ENCODE measurements at places on chromosomes 16 and 17.
A peak's percentile ranks its signal among the peaks of the same experiment; 100 is the strongest.

- no peak for DNase-seq
Observed at GRCh38 chr16:47888142-47888541, 267.7 kb downstream of the ABCC12 start.

- DNase-seq: no peak
Observed at GRCh38 chr16:88940862-88941817, 35.9 kb downstream of the CBFA2T3 start.

DNA sequence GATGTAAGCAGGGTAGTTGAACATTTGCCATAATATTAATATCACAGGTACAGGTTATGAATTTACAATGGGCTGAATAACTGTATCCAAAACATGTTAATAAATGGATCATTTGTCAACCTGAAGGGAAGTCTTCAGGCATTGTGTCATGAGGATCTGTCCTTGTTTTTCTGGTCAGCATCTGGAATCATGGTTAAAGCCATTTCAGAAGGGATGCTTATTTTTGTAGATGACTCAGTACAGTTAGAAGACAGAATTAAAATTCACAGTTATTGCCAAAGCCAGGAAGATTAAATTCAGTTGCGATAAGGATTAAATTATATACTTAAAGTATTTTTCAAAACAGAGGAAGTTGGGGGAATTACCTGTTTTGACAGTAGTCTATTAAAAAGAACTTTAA is 8.0 kb downstream of the PSMD11 start:
- DNase-seq: no peak

GRCh38 chr17:18955009-18955408 is 3.0 kb downstream of the SLC5A10 start:
- DNase-seq: no peak

DNA sequence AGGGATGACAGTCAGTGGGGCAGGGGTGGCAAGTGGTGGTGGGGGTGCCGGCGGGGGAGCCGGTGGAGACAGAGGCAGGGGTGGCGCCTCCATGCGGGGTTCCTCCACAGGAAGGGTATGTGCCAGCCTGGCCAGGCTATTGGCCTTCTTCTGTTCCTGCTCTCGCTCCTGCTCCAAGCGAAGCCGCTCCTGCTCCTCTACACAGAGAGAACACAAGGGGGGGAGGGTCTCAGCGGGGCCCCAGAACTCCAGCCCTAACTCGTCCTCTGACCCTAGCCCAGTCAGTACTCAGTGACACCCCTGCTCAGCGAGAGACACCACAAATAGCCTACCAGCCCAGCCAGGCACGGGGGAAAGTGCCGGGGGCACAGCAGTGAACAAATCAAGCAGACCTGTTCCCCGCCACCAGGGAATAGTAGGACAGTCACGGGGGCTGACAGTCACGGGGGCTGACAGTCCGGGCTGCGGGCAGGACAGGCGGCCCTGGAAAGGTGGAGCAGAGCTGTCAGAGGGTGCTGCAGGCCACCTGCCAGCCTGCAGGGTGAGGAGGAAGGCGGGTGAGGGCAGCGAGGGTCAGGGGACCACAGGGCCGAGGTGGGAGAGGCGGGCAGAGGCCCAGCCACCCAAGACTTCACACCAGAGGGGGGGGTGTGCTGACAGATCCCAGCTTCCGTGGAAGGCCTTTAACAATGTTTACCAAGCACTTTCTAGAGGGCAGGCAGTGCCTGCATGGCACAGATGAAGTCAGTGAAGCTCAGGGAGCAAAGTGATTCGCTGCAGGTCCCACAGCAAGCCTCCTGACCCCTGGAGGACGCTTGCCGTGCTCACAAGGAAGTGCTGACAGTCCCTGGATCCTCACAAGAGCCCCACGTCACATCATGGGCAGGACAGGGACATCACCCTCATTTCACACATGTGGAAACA is 5.3 kb downstream of the MNT start:
- DNase-seq: no peak

DNA sequence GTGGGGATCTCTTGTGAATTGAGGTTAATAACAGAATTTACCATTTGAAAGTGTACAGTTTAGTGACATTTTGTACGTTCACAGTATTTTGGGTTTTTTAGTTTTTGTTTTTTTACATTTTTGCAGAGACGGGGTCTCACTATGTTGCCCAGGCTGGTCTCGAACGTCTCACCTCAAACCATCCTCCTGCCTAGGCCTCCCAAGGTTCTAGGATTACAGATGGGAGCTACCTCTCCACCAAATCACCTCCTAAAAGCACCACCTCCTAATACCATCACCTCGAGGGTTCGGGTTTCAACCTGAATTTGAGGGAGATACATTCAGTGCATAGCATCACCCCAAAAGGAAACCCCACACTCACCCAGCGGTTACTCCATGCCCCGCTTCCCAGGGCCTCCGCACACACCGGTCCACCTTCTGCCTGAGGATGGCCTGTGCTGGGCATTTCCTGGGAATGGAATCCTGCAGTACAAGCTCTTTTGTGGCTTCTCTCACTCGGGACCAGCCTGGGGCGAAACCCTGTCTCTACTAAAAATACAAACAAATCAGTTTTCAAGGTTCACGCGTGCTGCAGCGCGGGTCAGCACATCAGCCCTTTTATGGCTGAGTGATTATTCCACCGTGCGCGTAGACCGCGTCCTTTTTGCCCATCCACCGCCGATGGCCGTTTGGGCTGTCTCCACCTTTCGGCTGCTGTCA is 182.7 kb upstream of the CIBAR2 start:
- DNase-seq: no peak

- DNase-seq: no peak
Observed at GRCh38 chr17:18008496-18009268, 30.3 kb downstream of the ATPAF2 start.

DNA sequence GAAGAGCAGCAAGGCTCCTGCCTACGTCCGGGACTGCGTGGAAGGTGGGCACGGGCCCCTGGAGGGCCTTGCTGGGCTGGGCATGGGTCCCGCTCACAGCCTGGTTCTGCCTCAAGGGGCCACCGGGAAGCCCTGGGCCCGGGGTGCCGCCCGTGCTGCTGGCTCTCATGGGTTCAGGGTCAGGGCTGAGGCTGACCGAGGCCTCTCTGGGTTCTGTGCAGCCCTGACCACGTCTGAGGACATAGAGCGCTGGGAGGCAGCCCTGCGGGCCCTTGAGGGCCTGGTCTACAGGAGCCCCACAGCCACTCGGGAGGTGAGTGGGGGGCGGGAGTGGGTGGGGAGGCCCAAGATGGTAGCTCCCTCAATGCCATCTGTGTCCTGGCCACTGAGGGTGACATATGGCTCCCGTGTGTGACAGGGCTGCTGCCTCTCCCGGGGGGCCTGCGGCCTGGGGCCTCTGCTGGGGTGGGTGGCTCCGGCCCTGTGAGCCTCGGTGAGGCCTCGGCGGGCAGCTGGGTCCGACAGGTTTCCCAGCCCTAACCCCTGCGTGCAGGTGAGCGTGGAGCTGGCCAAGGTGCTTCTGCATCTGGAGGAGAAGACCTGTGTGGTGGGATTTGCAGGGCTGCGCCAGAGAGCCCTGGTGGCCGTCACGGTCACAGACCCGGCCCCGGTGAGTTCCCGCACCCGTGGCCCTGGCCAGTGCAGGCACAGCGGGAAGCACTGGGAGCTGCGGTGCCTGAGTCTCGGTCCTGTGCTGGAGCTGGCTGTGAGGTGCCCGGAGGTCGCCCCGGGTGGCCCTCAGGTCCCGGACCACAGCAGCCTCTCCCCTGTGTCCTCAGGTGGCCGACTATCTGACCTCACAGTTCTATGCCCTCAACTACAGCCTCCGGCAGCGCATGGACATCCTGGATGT is 9.2 kb downstream of the TELO2 start:
- no peak for DNase-seq

DNA sequence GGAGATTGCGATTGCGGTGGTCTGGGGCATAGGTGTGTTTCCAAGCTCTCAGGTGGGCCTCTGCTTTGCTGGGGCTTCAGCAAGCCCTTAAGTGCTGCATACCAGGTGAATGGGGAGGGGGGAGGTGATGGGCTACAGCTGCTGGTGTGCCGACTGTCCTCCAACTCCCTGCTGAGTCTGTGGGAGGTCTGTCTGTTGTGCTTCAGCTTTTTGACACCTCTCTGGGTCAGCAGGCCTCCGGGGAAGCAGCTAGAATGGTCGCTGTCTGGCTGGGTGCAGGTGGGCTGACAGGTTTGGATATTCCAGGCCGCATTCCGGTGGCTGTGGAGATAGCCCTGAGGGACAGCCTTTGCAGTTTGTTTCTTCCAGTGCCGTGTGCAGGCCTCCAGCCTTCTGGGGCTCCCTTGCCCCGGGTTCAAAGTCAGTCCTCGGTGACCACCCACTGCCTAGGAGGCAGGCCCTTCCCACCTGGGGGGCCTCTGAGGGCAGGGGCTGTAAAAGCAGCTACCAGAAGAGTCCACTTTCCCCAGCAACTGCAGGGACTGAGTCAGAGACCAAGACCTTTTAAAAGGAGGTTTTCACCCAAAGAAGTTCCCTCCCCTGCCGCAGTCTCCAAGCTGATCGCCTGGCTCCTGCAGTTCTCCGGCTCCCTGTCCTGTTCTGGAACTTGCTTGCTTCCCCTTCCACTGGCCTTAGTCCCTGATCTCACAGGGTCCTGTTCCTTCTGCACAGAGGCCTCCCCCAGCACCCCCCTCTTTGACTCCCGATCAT is 2.0 kb upstream of the TTYH2 start:
- DNase-seq: no peak

DNA sequence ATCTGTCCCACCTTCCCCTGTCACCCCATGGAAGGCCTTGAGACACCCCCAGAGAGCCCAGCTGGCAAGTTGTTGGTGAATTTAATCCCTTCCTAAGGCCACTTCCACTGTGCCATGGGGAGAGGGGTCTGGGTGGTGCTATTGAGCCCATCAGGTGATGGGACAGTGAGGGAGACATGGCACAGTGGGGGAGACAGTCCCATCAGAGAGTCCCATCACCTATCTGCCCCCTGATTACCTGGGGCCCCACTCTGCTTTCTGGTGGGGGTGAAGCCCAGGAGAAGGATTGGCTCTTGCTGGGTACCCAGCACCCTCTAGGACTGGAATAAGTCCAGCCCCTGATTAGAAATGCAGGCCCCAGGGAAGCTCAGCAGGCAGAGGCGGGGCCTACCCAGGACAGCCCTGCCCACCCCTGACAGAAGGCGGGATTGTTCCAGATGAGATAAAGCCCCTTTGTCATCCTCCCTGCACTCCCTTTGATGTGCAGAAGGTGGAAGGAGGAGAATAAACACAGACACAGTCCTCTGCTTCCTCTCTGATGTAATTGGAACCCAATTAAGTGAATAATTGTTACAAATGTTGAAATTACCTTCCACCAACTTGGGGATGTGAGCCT is 18.9 kb downstream of the TMEM132E start:
- DNase-seq: no peak

GRCh38 chr17:49762151-49762941 is 1.6 kb downstream of the FAM117A start:
- DNase-seq: peak; percentile 70
